ENCODE measurements at places on chromosomes 4 and X.

- no peak for DNase-seq
Observed at GRCh38 chr4:2042204-2042946, 16.8 kb upstream of the NAT8L start.

- DNase-seq: no peak
Observed at GRCh38 chrX:57422289-57422688, 135.8 kb downstream of the FAAH2 start.

GRCh38 chr4:152090543-152090942, 329.7 kb upstream of the GATB start:
- DNase-seq: no peak

DNA sequence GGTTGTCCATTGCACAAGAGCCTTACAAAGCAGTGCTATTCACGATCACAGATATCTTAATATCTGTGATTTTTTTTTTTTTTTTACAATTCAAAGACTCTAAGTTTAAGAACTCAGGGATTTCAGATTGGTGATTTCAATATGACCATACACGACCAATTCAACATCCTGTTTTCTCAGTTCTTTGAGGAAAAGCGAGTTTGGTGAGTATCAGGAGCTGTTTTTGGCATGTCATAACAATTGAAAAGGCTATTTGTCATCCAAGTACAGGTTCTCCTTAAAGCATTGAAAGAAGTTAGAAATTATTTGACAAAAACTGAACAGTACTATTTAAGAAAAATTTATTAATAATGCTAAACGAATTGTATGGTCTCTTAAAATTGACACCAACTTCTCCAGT, 9.1 kb upstream of the ARHGEF6 start:
- no peak for DNase-seq

DNA sequence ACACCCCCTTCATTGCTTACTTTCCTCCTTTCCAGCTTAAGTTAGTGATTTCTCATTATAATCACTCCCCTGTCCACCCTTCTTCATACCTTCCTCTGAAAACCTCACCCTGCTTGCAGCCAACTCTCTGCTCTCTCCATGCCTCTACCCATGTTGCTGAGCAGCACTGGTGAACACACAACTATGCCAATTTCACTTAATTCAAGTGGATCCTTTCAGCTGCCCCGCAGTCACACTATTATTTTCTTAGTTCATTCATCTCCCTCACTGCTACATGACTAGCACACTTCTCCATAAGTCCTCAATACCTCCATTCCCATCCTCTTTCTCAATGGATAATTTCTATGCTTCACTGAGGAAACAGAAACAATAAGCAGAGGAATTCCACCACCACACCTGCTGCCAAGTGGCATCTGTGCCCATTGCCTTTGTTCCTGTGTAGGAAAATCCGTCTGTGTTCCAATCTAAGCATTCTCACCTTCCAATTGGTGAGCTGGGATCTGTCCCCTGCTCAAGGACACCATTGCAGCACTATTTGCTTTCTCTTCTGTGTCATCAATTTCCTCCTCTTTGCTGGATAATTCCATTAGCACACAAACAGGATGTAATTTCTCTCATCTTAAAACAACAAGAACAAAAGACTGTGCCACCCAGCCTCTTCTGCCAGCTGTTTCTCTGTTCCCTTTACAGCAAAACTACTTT, 25.2 kb upstream of the PRSS48 start:
- DNase-seq: no peak

GRCh38 chr4:153571006-153571545, 104.9 kb downstream of the TMEM131L start:
- no peak for DNase-seq

DNA sequence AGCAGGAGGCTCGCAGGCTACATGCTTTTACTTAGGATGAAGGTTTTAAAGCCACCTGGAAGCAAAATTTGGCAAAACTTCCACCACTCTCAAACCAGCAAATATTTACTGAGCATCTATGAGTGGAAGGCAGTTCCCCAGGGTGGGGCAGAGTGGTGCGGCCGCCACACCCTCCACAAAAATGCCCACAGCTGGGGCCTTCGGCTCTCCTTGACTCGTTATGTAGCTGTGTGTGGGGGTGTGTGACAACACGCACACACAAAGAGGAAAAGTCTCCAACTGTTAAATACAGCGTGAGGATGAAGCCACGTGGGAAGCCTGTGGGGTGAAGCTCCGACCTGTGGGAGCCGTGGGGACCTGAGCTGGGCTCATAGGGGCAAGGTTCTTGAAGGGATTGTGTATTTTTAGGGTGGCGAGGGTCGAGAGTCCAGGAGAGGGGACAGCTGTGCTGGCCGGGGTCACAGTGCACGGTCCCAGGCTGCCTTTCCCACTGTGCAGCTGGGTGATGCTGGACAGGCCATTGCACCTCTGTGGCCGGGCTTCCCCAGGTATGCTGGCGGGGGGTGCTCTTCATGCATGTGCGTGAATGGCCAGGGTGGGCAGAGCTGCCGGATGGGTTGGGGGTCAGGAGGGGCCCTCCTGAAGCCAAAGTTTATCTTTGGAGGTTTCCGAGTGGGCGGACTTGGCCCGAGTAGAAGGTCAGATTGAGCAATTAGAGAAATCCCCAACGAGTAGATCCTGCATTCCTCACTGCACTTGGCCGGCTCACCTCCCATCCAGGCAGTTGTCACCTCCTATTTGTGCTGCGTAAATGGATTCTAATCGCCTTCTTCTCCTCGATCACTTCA, 25.4 kb downstream of the SORCS2 start:
- DNase-seq: no peak

- no peak for DNase-seq
Observed at GRCh38 chrX:32451954-32452695, 759.2 kb downstream of the DMD start.

DNA sequence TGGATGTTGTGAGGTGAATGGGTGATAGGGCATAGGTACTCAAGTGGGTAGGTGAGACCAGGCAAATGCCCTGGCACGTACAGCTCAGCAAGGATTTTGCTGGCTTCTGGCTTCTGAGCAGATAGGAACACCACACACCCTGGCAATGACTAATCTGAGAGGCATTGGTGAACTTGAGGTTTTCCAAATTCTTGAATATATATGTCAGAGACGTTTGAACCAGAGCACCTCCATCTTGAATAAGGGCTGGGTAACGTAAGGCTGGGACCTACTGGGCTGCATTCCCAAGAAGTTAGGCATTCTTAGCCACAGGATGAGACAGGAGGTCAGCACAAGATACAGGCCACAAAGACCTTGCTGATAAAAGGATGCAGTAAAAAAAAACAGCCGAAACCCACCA, 204.5 kb downstream of the NLGN4X start:
- DNase-seq: no peak

GRCh38 chr4:164023214-164023613, 528.7 kb downstream of the TMA16 start:
- no peak for DNase-seq

DNA sequence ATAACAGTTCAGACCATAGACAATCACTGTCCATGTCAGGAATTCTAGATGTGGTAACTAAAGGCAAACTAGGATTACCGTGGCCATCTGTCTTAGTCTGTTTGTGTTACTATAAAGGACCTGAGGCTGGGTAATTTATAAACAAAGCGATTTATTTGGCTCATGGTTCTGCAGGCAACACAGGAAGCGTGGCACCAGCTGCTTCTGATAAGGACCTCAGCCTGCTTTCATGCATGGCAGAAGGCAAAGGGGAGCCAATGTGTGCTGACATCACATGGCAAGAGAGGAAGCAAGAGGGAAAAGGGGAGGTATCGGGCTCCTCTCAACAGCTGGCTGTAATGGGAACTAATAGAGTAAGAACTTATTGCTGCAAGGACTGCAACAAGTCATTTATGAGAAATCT, 376.7 kb downstream of the GPM6A start:
- DNase-seq: no peak

GRCh38 chr4:47484168-47484567, 907 bp upstream of the ATP10D start:
- no peak for DNase-seq

- DNase-seq: no peak
Observed at GRCh38 chr4:182809417-182810102, 107.6 kb downstream of the DCTD start.

DNA sequence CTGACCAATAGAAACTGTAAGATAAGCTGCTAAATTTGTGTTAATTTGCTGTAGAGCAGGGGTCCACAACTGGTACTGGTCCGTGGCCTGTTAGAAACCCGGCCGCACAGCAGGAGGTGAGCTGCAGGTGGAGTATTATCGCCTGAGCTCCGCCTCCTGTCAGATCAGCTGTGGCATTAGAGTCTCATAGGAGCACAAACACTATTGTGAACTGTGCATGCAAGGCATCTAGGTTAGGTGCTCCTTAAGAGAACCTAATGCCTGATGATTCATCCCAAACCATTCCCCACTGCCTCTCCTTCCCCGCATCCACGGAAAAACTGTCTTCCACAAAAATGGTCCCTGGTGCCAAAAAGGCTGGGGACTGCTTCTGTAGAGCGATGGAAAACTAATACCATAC, 19.7 kb downstream of the FBXW7 start:
- no peak for DNase-seq

- no peak for DNase-seq
Observed at GRCh38 chrX:151754641-151755215, 20.2 kb downstream of the CNGA2 start.

DNA sequence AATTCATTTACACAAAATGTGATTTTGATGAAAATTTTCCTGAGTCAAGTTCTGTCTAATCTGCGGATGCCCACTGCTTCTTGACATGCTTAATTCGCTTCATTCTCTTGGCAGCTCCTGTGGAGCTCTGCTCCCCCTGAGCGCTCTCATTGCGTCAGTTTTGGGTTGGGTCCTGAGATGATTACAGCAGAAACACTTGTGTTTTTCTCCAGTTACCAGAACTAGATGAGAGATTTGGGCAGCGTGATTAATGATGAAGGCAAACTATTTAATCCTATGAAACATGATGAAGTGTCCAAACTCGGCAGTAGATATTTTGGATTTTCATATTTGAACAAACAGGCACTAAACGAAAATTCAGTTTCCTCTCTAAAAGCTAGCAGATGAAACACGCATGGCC, 4.2 kb upstream of the CXCL1 start:
- DNase-seq: no peak

GRCh38 chr4:15164571-15164970, 162.3 kb downstream of the CPEB2 start:
- no peak for DNase-seq

- no peak for DNase-seq
Observed at GRCh38 chr4:19823781-19824180, 427.9 kb upstream of the SLIT2 start.

GRCh38 chr4:162700815-162701361, 465.8 kb downstream of the NAF1 start:
- no peak for DNase-seq

- no peak for DNase-seq
Observed at GRCh38 chrX:151631822-151632221, 63.4 kb upstream of the PRRG3 start.

- DNase-seq: no peak
Observed at GRCh38 chr4:146333187-146333894, 119.0 kb downstream of the REELD1 start.

DNA sequence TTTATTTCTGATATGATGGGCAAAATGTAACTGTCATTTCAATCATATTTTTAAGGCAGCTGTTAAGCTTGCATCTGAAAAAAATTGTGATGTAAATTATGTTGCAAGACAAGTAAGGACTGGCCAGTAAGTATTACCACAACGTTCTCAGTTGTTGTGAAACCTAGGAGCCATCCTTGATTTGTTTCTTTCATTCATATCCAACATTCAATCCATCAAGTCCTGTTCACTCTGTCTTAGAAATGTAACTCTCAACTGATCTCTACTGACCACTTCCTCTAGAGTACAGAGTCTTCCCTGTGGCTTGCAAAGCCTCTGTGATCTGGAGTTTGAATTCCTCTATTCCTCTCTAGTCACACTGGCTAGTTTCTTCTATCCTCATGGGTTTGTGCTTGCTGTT, 161.4 kb upstream of the MAD2L1 start:
- DNase-seq: no peak

DNA sequence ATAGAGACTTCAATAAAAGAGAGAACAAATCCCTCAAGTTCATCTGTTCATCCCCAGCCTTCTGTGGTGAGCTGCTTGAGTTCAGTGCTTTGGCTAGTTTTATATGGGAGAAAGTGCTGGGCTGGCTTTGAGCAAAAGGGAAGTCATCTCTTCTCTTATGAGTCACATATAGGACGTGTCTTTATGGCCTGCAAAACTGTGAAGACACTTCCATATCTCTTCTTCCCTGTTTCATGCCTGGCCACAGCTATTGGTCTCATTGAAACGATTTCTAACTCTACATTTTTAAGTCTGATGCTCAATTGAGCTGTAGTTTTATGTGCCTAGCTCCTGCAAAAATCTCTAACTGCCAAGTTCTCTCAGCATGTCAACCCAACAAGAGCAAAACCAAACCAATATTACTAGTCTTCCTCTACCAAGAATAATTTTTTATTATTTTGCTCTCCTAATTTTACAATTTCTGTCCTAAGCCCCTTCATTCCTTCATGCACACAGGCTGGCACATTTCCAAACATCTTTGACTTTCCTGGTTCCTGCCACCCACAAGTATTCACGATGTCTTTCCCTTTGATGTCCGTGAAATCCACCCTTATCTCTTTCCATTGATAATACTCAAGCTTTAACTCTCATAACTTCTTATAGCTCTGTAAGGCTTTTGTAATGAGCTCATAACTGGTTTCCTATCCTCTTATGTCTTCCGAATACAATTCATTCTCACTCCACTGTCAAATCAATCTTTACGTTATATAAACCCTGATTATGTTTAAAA, 165.3 kb downstream of the BTC start:
- DNase-seq: no peak

GRCh38 chr4:176830971-176831370, 38.2 kb upstream of the VEGFC start:
- DNase-seq: no peak

DNA sequence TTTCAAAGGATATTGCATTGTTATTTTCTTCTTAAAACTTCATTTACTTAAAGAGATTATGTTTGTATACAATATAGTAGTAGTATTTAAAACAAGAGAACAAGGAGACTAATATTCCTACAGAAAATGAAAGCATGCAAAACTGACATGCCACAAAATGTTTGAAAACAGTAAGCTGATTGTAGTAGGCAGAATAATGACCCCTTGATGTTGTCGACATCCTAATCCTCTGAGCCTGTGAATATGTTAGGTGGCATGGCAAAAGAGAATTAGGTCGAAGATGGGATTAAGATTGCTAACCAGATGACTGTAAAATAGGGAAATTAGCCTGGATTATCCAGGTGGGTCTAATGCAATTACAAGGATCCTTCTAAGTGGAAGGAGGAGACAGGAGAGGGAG, 522.2 kb upstream of the NR3C2 start:
- DNase-seq: no peak

DNA sequence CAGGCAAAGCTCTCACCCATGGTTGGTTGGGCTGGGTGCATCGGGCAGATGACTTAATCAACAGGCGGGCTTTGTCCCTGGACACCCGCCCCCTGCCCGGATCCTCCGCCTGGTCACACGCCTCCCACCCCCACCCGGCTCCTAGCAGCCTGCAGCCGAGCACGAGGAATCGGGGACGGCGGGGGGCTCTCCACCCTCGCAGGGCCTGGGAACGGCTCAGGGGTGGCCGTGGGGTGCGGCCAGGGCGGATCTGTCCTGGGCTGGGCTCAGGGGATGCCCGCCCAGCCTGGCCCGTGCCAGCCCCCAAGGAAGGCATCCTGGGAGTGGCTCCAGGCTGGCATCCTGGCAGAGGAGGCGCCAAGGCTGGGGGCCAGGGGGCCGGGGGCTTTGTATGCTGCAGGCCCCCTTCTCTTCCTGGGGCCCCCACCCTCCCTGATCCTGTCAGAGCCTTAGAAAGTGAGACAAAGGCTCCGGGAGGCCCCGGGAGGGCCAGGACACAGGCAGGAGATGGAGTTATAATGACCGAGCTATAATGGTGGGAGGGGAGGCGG, 32.5 kb upstream of the FGFR3 start:
- DNase-seq: no peak

- no peak for DNase-seq
Observed at GRCh38 chr4:84753321-84753972, 170.5 kb downstream of the CDS1 start.
